Skin of body (tissue), 3 donors: ENCODE measurements at places on chromosomes 1 and 21. TPM values are rescaled to one million over a fixed set of nuclear protein-coding genes. Genes with fewer than 3 reads are reported as not detected.

Gene DNM3
- 5.2 TPM for total RNA-seq

GRCh38 chr1:197916500-197916983 is 630 bp upstream of the LHX9 start:
- DNase-seq, result no peak

DNA sequence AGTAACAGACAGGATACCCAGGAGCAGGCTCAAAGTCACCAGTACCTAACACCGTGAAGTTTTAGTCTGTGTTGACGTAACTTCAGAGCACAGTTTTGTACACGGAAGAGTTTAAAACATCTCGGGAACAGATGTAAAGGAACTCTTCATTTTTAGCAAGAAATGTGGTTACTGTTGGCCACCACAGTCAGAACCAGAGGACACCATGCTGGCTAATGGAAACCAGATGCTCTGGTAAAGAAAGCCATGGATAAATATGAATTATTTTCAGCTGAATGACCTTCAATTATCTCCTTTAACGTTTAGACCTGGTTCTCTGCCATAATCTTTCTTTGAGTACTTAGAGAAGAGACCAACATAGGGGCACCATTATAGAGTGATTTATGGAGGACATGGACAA is 115.9 kb downstream of the NTMT2 start:
- DNase-seq, result peak; percentile 25

DNA sequence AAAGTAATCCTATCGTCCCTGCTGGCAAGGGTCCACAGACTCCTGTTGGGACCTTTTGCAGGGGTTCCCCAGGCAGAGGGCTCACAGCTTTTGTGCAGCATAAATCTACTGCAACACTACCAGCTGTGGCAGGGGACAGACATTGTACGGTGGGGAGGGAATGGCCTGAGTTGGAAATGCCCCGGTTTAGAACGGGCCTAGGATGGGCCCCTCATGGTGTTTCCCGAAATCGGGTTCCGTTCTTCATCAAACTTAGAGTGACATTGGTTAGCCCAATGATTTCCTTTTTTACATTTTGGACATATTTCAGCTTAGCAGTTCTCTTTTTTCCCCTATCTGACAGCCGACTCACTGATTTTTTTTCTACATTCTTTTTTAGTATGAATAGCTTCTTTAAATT is 26.5 kb upstream of the SAMD11 start:
- no peak for DNase-seq

DNA sequence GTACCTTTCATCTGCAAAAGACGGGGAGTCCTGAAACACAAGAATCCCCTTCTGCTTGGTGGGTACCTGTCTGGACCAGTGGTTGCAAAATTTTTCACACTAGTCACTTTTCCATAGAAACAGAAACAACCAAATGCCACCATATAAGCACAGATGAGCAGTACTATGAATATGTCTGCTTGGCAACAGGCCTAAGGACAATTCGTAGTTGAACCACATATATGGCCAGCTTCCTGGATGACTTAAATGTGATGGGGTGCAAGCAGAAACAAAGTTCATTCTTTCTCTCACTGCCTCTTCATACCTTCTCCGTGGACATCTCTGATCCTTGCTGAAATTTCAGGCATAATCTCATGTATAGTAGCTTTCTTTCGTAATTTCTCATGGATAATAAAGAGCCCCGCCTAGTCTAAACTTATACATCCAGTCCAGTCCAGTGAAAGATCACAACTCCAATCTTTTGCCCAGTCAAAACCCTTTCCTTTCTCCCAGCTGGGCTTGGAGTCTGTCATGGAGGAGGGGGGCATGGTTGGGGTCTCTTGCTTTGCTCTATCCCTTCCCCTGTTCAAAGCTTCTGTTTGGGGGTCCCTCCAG is 7.0 kb downstream of the FCAMR start:
- DNase-seq, result no peak

DNA sequence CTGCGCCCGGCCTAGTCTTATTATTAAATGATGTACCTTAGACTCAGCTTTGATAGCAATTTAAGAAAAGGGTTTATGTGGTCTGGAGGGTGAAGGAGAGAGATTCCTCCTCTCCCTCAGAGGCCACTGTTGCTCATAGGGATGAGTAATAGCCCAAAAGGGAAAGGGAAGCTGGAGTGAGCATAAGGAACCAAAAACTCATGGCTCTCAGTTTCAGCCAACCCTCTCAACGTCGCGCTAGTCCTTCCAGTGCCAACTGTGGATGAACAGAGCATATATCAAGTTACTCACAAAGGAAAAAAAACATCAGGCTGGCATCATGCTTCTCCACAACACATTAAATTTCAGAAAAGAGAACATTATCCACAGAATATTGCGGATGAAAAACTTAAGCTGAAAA is 8.3 kb upstream of the GPR89B start:
- no peak for DNase-seq

Gene FCRL5
- 0.10 TPM for total RNA-seq

GRCh38 chr1:80509965-80510522 is 1290.7 kb upstream of the ADGRL2 start:
- no peak for DNase-seq

DNA sequence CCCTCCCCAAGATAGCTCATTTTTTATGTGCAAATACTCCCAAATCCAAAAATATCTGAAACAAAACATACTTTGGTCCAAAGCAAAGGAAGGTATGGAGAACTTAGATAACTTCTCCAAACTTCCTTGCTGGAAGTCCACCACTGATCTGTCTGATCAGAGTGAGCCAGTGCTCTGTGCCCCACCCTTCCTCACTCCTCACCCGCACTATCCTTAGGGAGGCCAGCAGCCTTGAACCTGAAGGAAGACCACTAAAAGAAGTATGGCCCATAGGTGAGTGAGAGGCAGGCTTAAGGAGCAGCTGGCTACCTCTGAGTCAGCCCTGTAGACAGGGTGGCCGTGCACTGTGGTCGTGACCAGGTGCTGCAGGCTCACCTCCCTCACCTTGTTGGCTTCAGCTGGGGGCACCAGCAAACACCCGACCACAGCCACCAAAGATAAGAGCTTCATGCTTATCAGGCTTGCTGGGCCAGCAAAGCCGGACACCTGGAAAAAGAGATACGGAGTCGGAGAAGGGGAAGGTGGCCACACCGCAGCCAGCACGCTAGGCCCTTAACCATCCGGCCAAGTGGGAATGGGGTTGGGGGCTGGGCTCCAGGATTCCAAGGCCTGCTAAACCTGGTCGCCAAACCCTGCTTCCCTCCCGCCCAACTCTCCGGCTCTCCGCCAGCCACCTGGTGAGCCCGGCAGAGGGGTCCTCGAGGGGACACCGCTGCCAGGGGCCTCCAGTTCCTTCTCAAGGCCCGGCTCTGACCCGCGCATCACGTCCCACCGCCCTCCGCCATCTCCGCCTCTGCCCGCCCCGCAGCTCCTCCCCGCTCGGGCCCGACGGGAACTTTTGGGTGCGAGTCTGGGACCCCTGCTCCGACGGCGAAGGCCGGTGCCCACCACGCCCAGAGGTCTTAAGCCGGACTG is 543 bp downstream of the TMEM9 start:
- DNase-seq, result no peak

GRCh38 chr1:94115900-94116436 is 5.0 kb downstream of the ABCA4 start:
- peak; percentile 38 for DNase-seq

DNA sequence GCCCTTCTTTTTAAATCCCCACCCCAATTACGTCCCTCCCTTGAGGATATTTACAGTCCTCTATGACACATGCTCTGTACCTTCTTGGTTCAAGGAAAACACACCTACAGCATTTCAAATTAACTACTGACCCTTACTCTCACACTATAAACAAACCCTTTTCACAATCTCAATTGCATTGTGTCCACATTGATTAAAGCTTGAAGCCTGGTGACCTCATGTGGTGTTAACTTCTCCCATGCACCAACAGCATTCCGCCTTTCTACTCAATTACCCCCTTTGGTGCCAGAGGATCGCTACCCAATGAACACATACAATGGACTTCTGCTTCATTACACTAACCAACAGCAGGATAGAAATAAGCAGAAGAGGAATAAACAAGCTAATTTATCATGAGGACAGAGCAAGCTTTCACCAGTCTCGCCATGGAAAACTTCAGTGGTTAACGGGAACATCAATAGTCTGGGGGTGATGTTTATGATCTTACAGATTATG is 15.2 kb downstream of the WLS start:
- no peak for DNase-seq

GRCh38 chr1:96363826-96364225 is 357.8 kb upstream of the PTBP2 start:
- no peak for DNase-seq

DNA sequence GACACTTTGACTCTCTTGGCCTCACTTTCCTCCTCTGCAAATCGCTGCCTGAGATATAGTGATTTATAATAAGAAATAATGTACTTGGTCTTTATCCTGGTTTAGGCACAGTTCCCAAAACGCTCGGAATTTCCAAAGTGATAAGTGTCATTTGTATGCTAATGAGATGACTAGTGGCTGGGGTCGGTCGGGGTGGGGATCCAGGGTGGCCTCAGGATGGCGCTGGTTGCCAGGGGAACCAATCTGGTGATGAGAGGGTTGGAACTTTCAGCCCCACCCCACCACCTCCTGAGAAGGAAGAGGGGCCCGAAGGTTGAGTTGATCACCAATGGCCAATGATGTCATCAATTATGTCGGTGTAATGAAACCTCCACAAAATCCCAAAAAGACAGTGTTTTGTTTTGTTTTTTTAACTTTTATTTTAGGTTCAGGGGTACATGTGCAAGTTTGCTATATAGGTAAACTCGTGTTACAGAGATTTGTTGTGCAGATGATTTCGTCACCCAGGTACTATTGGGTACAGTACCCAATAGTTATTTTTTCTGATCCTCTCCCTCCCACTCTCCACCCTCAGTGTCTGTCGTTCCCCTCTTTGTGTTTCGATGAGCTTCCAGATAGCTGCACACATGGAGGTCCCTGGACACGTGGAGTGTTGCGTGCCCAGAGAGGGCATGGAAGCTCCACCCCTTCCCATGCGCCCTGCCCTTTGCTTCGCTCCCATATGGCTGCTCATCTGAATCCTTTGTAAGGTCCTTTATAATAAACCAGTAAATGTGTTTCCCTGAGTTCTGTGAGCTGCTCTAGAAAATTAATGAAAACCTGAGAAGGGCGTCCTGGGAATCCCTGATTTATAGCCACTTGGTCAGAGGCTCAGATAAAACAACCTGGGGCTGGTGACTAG is 97.2 kb downstream of the KCNN3 start:
- DNase-seq, result no peak

Gene LCE3D
- total RNA-seq, result 1.9 TPM

GRCh38 chr1:226034482-226034881 is 28.0 kb upstream of the H3-3A start:
- peak; percentile 41 for DNase-seq

DNA sequence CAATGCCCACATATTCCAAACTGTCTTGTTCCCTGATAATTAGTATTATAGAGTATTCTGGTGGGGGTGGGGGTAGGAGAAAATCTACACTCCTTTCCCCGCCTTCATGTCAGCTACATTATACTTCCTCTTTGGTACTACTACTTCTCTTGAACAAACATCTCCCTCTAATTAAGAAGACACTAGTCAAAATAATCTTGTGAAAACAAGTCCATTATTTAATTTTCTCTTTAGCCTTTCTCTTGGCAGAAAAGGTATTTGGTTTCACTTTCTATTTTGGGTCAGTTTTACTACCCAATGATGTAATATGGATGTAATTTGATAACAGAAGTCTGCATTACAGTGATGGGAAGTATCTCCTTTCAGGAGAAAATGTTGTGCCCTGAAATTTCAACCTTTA is 22.5 kb downstream of the NTMT2 start:
- DNase-seq, result peak; percentile 9

DNA sequence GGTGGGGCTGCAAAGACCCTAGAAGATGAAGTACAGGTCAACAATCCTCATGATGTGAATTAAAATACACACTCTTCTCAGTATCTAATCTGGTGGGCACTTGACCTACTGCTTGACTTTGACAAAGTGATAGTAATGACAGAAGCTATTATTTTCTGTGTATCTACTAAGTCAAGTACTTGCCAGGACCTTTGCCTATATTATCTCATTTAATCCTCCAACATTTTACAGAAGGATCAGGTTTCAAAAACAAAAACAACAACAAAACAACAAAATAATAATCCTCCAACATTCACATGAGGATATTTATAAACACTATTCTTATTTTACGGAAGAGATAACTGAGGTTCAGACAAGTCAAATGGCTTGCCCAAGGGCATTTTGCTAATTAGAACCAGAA is 4.4 kb upstream of the CD48 start:
- no peak for DNase-seq

DNA sequence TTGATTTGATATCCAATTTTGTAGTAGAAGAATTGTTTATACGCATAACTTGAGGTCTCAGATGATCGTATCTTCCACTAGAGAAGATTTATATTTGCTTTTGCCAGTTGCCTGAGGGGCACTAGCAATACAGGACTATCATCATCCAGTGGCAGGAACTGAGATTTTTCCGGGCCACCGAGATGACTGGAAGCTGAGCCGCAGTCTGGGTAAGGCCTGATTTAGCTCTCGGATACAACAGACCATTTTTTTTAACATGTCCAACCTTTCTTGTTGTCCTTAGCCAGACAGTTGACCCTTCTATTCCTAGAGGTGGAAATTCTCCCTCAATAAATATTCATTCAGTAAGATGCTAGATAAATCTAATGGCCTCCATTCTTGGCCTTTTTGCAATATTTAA is 25.4 kb upstream of the GUCA2B start:
- DNase-seq, result no peak

DNA sequence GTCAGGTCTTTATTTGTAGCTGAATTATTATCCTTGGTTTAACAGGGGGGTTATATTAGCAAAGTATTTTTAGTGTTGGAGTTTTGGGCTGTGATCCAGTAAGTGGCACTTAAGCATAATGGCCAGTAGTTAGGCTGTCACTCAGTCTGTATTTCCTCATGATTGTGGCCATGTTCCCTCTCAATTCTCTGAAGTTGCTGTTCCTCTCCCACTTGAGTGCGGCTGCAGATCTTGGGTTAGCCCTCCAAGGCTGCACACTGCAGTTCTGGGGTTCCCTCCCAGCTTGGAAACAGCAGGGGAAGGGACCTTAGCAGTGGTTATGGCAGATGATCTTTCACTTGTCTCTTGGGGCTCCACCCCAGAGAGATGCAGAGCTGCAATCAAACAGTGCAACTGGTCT is 23.2 kb upstream of the DENND1B start:
- DNase-seq, result no peak
